Stimulated activated CD4-positive, alpha-beta T cell treated with anti-CD3 and anti-CD28 coated beads, Interleukin-12 subunit alpha, Interleukin-12 subunit beta, amount 100 ng/mL, for 24 hours (primary cell): ENCODE measurements at places on chromosomes 2 and 18.

- no peak for DNase-seq
Measured at GRCh38 chr2:47226132-47226922, 71.2 kb upstream of the STPG4 start.

DNA sequence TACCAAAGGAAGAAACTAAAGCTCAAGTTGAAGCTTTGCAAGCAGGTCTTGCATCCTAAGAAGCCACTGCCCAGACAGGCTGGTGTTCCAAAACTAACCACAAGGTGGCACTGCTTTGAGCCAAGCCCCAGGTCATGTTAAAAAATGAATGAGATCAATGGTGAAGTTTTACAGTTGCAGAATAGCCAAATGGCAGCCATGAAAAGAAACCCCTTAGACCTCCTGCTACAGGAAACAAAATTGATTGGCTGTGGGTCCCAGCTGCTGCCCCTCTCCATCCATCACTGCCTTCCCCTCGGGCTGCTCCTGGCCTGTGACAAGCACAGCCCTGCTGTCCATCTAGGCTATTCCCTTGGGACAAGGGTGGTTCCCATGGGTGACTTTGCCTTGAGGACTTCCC, 20.7 kb upstream of the MREG start:
- DNase-seq, result peak; percentile 65

DNA sequence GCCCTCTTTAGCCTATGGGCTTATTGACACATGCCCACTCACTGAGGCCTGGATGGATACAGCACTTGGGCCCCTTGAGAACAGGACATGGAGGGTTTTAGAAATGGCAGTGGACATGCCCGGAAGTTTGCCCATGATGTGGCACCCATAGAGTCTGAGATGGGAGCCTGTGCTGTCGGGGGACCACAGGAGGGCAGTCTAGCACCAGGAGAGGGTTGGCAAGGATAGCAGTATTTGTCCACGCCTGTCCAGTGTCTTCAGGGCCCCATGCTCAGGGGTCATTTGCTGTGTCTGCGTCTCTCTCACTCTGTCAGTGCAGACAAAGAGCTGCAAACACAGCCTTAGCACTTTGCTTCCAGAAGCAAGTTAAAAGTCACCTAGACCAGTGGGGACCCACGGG, 48.7 kb downstream of the IL1RL2 start:
- DNase-seq, result no peak

- DNase-seq, result no peak
Measured at GRCh38 chr2:55160422-55160821, 71.7 kb downstream of the CLHC1 start.

GRCh38 chr2:86790676-86791572, at the start of gene CD8A:
Gene CD8A (minus strand): TSS chr2:86790913. CDS start chr2:86790825, 88 bp downstream.
- DNase-seq, result no peak

- no peak for DNase-seq
Measured at GRCh38 chr18:49768051-49768391, 45.3 kb downstream of the ACAA2 start.

DNA sequence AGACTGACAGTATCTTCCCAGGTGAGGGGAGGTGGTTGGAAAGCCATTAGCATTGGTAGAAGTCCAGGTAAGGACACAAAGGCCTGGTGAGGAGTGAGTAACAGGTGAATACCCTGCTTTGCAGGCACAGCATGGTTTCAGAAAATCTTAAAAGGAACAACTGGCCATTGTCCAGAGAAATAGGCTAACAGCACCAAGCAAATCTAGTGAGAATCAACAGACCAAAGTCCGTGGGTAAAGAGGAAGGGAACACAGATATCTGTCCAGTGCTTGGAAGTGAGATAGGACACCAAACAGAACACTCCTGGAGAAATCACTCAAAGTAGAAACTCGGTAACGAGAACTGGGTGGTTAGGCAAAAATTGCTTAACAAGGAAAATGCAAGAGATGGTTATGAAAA, 88.8 kb upstream of the RPRM start:
- DNase-seq, result no peak

DNA sequence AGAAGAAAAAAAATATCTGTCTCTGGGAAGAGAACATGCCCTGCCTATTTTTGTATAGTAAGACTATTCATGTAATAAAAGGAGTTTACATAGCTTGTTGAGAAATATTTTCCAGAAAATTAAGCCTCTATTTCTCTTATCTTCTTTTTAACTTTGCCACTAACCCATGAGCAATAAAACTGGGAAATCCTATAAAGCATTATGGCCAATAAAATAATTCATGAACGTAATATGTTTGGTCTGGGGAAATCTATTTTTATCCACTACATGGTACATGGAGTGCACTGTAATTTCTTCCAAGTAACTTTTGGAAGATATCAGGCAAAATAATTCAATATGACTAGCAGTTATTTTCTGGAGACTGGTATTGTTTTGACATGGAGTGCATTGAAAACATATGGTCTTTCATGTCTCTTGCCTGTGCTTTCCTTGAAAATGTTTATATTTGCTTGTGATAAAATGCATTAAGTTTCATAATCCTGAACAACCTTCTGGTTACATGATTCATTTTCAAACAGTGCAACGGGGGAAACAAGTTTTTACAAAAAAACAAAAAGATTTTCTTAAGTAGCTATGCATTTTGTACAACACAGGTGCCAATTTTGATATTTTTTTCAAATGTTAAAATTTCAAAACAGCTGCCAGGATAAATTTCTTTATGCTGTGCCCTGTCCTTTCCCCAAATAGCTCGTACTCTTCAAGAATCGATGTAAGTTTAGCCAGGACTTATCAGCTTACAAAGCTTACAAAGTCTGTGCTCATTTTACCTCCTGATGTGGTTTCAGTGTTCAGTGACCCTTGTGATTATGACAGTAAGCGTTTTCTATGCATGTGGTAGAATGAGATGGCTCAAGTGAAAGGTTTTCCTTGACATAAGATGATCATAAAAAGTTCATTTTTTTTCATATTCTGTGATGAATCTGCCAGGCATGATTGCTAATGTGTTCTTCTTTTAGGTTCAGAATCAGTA, 194.5 kb downstream of the UBE2E3 start:
- DNase-seq, result no peak

- no peak for DNase-seq
Measured at GRCh38 chr2:126752876-126753275, 96.9 kb downstream of the GYPC start.

DNA sequence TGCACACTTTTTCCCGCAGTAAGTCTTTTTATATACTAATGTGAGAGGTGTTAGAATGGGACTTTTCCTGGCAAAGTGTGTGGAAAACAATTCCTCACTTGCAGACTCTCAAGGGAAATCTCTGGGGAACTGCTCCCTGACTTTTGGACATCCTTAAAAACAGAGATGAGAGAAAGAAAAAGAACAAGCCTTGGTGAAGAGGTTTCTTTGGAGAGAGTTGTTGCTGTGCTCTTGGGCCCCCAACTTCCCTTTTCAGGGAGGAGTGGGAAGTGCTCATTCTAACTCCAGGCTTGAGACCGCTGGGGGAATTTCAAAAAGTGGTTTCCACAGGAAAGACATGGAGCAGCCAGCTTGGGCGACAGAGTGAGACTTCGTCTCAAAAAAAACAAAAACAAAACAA, 142.6 kb upstream of the SPRED2 start:
- no peak for DNase-seq

DNA sequence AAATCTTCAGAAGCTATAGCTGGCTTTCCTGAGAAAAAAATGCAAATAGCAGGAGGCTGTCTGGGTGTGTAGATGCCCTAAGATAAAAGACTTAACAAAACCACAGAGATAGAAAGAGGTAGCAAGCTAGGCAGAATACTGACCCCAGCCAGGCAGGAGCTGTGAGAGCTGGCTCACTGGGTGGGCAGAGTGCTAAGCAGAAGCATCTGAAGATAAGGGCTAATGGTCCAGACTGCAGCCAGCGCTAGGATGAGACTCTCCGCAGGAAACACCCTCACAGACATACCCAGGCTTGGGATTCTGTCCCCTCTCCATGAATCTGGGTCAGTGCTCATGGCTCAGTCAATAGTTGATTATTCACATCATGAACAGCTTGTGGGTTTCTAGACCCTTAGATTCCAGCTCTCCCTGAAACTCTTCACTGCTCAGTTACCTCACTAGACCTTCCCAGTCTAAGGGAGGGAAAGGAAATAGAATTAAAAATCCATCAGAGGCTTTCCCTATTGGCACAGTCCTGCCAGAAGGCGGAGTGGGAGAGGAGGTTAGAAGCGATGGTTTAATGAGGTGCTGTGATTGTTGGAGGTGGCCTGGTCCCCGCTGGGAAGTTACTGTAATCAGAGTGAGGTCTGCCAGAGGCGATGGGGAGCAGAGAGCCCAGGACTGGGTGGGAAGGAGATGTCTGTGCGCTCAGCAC, 21.4 kb upstream of the CCBE1 start:
- DNase-seq, result no peak

GRCh38 chr2:41686156-41686555, 361.7 kb upstream of the PKDCC start:
- DNase-seq, result no peak

GRCh38 chr2:151771599-151772358, 37.5 kb upstream of the NEB start:
- DNase-seq, result no peak

DNA sequence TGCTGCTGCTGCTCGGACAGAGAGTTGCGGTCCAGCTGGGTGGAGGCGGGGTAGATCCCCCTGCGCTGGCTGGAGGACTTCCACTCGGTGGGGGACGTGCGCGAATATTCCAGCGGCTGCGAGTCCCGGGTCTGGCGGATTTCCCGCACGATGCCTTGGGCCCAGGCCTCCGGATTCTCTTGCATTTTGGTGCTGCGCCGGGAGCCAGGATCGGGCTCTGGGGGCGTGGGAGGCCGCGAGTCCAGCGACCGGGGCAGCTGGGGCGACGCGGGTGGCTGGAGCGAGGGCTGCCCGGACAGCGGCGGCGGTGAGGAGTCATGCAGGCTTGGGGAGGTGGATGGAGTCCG, 4.8 kb downstream of the NT5C1B start:
- DNase-seq, result no peak

- no peak for DNase-seq
Measured at GRCh38 chr2:161159456-161160225, 587 bp upstream of the TANK start.

DNA sequence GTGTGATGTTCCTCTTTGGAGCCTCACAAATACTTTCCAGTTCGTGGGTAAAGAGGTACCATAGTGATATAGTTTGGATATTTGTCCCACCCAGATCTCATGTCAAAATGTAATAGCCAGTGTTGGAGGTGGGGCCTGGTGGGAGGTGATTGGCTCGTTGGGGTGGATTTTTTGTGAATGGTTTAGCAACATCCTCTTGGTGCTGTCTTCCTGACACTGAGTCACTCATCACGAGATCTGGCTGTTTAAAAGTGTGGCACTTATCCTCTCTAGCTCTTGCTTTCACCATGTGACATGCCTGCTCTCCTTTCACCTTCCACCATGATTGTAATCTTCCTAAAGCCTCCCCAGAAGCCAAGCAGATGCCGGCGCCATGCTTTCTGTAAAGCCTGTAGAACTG, 3.0 kb upstream of the CCDC93 start:
- no peak for DNase-seq

- DNase-seq, result no peak
Measured at GRCh38 chr2:199329031-199329430, 128.7 kb downstream of the SATB2 start.

DNA sequence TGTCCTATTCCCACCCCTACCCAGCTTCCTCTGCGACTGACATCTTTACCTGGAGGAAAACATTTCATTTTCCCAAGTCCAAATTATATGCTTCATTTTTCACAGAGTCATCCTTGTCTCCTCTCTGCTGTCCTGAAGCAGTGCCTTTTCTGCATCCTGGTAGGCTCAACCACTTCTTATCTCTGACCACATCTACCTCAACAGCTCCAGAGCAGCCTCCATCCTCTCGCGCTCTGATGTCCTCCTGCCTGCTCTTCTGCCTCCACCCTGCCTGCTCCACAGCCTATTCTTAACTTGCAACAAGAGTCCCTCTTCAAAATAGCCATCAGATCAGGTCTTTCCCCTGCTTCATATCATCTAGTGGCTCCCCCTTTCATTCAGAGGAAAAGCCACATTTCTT, 457.1 kb downstream of the PARD3B start:
- no peak for DNase-seq

DNA sequence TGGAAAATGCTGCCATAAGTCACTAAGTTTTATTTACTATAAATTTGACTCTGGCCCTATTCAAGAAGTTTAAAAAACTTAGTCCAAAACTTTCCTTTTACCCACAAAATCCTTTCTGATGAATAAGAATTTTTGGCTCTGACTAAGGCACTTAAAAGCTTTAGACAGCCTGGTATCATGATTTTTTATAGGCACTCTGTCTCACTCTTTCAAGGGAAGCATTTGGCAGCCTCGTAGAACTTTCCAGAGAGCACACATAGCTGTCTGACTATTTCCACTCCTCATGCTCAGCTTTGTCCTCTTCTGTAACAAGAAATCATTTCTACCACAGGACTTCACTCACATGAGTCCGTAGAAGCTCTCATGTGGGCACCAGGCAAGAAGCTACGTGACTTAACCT, 32.3 kb upstream of the XDH start:
- no peak for DNase-seq

- DNase-seq, result no peak
Measured at GRCh38 chr2:241563981-241564595, 5.5 kb downstream of the BOK start.

- no peak for DNase-seq
Measured at GRCh38 chr18:58544616-58545337, 84.1 kb downstream of the ALPK2 start.

DNA sequence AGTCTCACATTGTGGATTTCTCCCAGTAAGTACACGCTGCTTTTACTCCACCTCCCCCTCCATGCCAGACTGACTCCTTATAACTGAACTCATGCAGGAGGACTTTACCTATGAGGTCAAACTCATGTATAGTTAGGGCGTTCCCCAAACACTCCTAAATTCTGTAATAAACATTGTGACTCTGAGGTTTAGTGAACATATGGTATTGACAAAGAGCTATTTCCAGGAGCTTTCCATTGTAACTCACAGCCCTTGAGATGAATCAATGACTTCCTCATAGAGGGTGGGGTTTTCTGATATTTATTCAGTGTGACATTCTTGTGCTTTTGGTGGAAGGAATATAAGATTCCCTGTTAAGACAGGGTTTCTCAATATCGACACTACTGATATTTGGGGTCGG, 337.4 kb upstream of the SLC14A2 start:
- no peak for DNase-seq

DNA sequence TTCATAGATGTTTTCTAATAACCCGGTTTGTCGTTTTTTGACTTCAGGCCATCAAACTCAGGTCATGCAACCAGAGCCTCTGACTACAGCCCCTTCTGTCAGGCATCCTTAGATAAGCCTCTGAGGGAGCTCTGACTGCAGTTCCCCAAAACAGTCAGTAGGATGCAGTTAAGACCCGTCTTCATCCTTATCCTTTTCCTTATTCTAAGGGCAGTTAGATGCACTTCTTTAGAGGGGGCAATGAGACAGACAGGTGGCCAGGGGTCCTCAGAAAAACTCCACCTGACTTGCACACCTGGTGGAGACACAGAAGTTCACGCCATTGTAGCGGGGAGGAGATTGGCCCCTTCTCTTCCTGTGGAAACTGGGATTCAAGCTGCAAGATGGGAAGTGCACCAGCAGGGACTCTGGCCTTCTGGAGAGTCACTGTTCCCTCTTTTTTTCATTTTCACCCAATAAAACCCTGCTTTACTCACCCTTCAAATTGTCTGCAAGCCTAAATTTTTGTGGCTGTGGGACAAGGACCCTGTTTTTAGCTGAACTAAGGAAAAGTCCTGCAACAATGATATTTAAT, 104.8 kb upstream of the TFPI start:
- DNase-seq, result no peak
